Right lung (tissue), 10 donors: ENCODE measurements at places on chromosomes 5 and 9. TPM values are rescaled to one million over a fixed set of nuclear protein-coding genes. Genes with fewer than 3 reads are reported as not detected.

DNA sequence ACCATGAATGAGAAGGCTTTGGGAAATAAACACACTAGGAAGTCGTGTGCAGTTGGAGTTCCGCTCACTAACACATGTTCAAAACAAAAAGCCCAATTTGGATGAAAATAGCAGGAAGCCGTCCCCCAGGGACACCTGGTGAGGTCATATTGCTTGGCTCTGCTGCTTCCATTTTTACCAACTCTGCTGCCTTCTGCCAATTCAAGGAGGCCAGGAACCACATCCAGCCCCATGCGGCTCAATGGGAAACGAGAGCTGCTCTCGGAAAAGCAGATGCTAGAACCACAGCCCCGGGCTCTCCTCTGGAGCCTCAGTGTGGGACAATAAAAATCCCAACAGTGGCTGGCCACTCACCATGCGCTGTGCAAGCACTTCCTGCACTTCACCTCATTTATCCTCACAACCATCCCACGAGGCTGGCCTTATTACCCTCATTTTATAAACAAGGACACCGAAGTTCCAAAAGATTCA lies 13.4 kb downstream of the ADAM19 start:
- DNase-seq = no peak

GRCh38 chr9:84570482-84571154 lies 98.9 kb upstream of the NTRK2 start:
- no peak for DNase-seq

- DNase-seq = no peak
Measured at GRCh38 chr5:137630972-137631370, 104.9 kb downstream of the KLHL3 start.

- no peak for DNase-seq
Measured at GRCh38 chr5:40480392-40480791, 199.3 kb upstream of the PTGER4 start.

DNA sequence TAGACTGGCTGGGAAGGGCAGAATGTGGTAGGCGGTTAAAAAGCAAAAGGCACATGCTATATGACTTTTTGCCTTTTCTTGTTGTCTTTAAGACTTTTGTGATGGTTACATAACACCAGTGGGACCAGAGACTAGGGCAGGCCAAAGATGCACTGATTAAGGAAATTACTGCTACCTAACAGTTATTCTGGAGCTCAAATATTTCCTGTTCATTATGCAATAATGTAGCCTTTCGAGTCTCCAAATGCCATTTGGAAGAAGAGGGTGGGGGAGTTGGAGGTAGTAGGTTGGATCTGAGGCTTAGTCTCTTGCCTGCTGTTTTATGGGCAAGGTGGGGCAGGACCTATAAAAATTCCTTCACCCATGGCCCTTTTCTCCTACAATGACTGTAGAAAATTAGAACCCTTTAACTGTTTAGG lies 51.7 kb downstream of the SH3GL2 start:
- no peak for DNase-seq

DNA sequence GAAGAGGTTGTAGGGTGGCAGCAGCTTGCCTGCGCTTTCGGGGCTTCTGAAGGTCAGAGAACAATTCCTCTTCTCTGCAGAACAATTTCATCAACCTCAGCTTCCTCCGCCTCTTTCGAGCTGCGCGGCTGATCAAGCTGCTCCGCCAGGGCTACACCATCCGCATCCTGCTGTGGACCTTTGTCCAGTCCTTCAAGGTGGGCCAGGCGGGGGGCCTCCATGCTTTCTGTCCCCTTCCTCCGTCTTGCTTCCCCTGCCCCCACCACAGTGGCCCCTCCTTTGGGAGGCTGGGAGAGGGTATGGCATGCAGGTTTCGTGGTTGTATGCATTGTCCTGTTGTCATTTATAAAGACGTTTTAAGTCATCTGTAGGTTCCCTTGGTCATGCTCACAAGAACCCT lies 195.8 kb downstream of the CACNA1B start:
- no peak for DNase-seq

DNA sequence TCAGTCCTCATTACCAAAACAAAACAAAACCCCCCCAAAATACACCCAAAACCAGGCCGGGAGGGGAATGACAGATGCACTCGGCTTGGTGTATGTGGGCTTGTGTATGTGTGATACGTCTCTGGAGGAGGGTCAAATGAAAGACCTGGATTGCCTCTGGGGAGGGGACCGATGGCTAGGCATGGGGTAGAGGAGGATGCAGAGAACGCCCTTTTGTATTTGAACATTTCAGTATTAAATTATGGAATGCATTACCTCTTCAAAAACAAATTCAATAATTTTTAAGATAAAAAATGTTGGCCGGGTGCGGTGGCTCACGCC lies 61.4 kb downstream of the LMX1B start:
- no peak for DNase-seq

DNA sequence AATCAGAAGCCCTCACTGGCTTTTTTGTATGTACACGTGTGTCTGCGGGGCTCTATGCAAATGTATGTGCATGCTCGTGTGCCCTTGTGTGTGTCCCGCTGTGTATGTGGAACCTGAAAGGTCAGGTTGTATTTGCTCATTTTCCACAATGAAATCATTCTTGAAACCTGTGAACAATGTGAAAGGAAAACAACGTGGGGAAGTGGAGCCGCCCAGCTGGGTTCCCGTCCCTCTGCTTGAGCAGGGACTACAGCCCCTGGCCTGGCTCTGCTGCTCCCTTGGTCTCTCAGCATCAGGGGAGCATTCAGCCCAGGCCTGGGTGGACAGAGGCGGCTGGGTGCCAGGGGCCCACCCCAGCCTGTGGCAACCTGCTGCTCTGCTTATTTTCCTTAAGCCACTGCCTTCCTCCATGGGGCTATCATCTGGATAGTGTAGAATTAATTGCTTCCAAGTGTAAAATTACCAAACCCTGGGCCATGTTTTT lies 3.0 kb downstream of the ECSCR start:
- DNase-seq = no peak

GRCh38 chr5:124736805-124737188 lies 9.6 kb downstream of the ZNF608 start:
- DNase-seq = no peak

DNA sequence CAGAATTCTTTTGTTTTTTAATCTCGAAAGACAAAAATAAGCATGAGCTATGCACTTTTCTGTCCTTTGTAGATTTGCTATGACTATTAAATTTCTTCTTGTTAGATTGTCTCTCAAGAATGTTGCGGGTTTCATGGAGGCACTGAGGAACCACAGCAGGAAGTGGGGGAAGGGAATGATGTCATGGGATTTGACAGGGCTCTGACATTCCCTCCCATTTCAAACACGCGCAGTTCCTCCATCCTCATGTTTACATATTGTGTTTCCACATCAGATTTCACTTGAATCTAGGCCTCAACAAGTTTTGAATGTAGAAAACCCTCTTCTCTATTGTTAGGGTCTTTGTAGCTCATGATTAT lies 154.8 kb downstream of the PALM2AKAP2 start:
- no peak for DNase-seq

DNA sequence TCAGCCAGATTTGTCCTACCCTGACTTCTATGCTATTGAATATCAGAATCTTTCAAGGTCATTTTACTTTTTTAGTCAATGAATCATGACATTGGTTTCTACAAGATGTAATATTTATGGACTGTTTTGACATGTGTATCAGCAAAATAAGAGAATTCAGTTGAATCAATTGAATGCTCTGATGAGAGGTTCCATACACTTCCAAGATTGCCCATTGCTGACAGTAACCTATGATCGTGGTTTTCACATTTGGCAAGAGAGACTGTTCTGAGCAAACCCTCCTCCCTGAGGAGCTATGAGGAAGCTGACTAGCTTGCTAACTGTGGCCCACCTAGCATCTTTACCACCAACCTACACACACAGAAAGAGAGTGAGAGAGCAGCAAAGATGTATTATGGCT lies 56.7 kb upstream of the FST start:
- no peak for DNase-seq

DNA sequence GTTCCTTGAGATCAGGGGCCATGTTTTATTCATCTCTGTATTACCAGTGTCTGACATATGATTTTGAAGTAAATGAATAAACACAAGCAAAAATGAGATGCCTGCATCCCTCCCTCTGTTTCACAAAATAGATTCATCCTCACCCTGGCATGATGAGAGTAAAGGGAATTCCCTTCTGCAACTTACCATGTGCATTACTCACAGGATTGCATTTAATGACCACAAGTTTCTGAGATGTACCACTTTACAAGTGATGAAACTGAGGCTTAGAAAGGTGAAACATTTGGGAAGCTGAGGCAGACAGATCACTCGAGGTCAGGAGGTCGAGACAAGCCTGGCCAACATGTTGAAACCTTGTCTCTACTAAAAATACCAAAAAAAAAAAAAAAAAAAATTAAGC lies 74.2 kb upstream of the TNFSF8 start:
- DNase-seq = no peak

DNA sequence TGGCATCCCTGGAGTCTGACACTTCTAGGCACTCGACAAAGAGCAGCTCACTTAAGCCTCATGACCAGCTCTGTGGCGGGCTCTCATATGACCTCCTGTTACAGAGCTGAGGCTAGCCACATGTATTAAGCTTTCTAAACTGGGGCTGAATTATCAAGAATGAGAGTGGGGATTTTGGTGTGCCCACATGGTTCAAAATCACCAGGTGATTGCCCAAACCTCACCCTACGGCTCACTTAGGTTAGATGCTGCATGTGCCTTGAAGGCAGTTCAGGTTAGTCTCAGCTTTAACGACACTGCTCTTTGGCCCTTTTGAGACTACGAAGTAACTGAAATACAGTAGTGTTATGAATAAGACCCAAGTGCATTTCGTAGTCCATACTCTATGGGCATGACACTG lies 39.4 kb upstream of the SMIM32 start:
- DNase-seq = no peak

The LECT2 gene
- 1.7 TPM for polyA plus RNA-seq

The TAF1L gene
- polyA plus RNA-seq = 0.09 TPM

The GCNT4 gene
- polyA plus RNA-seq = 0.98 TPM

The RIGI gene
- 9.0 TPM for polyA plus RNA-seq

The CCDC183 gene
- 5.9 TPM for polyA plus RNA-seq

The NTRK2 gene
- polyA plus RNA-seq = 0.81 TPM

The CARD19 gene
- polyA plus RNA-seq = 18.1 TPM

The BHMT2 gene
- polyA plus RNA-seq = 1.4 TPM
